ENCODE measurements at places on chromosomes 16 and 17. TPM values are rescaled to one million over a fixed set of nuclear protein-coding genes. Genes with fewer than 3 reads are reported as not detected.
A peak's percentile ranks its signal among the peaks of the same experiment; 100 is the strongest.

DNA sequence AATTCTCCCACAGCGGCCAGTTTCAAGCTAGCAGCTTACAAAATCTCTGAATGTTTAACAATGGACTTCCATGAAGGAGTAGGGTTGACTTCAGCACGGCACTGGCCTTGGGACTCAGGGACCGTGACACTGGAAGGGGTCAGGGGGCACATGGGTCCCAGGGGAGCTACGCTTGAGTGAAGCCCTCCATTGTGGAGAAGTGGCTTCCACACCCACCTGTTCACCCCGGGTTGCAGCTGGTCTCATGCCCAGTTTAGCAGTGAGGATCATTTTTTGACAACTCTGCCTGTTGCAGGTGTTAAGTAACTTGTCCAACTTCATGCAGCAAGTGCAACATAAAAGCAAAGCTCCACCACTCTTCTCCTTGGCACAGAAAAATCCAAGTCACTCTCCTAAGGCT lies 510.2 kb downstream of the CDH13 start:
- DNase-seq: no peak

DNA sequence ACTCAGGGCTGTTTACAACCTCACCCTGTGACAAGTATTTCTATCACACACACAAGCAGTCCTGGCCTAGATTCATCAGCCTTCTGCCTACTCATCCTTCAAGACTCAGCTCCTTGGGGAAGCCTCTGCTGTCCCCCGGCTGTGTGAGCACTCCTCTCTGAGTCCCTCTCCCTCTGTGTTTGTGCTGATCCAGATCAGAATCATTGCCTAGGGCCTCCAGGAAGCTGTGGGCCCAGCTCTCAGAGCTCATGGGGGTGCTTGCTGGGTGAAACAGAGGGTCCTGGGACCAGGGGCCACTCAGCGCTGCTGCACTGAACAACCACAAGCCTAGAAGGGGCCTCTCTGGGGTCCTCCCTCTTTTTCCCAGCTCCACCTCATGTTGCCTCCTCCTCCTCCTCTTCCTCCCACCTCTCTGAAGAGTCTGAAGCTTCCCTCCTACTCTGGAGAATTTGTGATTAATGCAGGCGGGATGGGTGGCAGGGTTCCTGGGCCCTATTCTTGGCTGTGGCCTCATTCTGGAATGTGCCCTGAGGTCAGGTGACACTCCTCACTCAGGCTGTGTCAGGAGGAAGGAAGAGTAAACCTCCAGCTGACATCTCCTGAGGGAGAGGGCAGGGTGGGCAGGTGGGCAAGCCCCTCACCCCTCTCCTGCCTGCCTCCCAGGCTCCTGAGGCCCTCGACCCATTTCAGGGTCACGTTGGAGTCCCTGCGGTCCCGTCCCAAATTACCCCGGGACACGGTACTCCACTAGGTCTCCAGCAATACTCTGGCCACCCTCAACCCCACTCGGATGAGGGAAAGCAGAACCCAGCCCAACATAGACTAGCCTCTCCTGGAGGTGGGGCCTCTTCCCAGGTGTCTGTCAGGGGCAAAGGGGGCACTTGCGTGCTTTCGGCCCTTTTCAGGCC lies 10.1 kb downstream of the WFIKKN2 start:
- DNase-seq: peak; percentile 36

DNA sequence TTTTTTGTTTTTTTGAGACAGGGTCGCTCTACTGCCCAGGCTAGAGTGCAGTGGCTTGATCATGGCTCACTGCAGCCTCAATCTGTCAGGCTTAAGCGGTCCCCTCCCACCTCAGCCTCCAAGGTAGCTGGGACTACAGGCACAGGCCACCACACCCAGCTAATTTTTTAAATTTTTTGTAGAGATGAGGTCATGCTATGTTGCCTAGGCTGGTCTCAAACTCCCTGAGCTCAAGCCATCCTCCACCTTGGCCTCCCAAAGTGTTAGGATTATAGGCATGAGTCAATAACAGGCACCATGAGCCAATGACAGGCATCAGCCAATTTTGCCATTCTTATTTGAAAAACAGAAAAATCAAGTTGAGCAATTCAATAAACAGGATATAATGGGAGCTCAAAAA lies 125.0 kb downstream of the SPAG9 start:
- DNase-seq: no peak

DNA sequence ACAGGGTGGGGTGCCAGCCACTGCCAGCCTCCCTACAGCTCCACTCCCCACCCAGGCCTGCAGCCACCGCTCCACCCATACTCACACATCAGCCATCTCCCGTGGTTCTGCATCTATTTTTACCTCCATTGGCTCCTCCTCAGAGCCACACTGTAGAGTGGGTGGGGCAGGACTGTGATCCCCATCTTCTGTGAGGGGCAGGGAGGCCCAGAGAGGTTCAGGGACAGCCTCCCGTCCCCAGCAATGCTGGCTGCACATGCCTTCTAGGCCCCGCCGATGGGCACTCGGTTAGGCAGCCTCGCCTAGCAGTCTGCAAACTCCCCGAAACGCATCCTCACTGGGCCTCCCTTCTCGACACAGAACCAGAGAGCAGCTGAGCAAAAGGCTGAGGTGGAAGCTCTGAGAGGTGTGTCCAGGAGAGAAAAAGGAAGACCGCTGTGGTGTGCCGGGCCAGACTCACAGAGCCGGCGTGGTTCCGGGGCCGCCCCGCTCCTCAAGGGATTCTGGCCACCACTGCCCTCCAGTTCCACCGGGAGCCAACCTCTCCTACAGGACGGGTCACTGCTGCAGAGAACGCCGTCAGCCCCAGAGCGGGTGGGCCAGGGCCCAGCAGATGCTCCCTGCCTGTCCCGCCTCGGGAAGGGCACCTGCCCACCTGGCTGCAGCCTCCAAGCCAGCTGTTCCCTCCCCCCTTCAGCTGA lies 71.9 kb downstream of the ABR start:
- DNase-seq: no peak

GRCh38 chr17:3944485-3945388 lies 19.5 kb downstream of the ATP2A3 start:
- peak; percentile 91 for DNase-seq

KRT25 gene
- not detected for total RNA-seq

GRCh38 chr17:81422776-81423697 lies 27.8 kb downstream of the BAHCC1 start:
- DNase-seq: peak; percentile 69

GRCh38 chr16:2174396-2175131 lies 19.0 kb downstream of the TRAF7 start:
- DNase-seq: no peak

DNA sequence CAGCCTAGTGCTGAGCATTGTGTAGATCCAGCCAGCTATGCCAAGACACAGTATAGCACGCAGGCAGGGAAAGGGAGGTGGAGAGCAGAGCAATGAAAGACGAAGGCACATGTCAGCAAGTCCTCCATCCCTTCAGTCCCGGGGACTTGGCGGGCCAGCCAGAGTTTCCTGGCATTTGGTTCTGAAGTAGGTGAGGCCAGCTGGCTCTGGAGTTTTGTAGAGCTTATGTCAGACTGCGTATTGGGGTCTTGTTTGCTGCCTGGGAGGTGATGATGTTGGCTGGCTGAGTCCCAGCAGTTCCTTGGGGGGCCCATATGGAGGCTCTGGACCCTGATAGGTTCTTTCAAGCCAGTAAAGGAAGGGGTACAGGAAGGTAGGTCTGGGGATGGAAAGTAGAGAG lies 55.7 kb upstream of the AKTIP start:
- DNase-seq: no peak

KRTAP2-2 gene
- total RNA-seq: not detected

KRT16 gene
- total RNA-seq: not detected

NEUROD2 gene
- not detected for total RNA-seq

DNA sequence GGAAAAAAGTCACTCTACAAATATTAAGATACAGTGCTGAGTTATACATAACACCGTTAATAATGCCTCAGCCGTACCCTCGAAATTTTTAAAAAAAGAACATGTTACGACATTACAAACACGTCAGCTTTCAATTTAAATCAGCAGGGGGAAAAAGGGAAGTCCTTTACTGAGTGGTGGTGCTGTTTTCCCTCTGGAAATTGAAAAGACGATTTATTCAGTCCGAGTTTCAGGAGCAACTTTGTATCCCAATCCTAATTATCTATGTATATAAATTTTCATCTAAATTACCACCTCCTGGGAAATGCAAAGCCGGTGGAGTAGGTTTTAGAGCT lies 1.3 kb downstream of the NETO2 start:
- DNase-seq: no peak

DNA sequence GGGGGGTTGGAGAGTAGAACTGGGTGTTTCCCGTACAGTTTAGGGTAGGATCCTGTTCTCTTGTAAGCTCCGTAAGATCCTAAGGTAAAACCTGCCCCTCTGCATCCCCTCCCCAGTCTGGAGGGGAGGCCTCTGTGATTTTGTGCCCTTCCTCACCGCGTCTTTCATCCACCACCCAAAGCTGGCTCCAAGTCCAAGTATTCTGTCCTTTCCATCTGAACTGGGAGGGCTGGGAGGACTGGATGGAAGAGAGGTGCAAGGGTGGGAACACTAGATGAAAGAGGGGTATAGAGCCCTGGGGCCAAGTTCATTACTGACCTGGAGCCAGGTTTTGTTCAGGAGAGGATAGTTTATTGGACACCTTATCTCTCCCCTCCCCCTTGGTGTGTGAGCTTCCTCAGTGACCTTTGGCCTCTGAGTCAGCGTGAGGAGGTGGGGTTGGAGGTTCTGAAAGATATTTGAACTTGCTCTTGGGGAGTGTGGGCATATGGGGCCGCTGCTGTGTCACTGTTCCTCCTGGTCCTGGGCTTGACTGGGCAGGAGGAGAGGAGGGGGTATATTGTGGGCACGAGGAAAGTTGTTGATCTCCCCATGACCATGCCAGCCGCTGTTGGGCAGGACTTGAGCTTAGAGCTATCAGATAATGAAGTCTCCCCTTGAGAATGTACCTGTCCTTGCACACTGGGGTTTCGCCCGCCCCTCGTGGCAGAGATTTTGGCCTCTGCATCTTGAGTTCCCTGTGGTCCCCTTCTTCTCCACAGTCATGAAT lies 1.6 kb downstream of the LASP1 start:
- DNase-seq: peak; percentile 75

GRCh38 chr16:4537376-4538343 lies 913 bp downstream of the CDIP1 start:
- DNase-seq: peak; percentile 61

DNA sequence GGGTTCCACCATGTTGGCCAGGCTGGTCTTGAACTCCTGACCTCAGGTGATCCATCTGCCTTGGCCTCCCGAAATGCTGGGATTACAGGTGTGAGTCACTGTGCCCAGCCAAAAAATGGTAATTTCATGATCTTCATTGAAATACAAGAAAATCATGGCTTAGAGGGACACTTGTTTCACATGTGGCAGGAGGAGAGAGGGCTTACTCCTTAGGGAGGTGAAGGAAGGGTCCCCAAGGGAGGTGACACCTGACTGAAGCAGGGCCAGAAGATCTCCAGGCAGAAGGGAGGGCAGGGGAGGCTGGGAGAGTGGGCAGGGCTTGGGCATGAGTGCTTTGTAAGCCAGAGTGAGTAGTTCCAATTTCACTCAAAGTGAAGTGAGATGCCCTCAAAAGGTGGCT lies 20.0 kb upstream of the ITGAX start:
- DNase-seq: no peak

KRTAP4-4 gene
- not detected for total RNA-seq

HAP1 gene
- 2.5 TPM for total RNA-seq

GRCh38 chr16:69319381-69319780 lies 8.2 kb downstream of the VPS4A start:
- DNase-seq: no peak

DNA sequence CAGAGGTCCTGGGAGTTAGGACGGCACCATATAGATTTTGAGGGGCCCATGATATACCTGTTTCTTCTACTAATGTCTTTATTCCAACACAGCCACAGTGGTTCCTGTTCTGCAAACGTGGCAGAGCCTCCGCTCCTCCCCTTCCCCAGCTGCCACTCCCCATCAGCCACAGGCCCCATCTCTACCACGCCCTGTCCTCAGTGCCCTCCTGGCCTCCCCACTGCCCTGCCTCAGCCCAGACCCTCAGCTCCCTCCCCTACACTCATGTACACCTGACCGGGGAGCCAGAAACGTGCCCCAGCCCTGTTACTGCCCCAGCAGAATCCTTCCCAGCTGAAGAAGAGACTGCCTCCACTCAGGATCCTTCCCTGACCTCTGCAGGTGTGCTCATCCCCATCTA lies 11.9 kb upstream of the RBFOX3 start:
- DNase-seq: peak; percentile 23

FZD2 gene
- total RNA-seq: 17.4 TPM

GRCh38 chr17:36148559-36149295 lies 27.7 kb downstream of the TBC1D3B start:
- DNase-seq: peak; percentile 89

GRCh38 chr16:52283584-52284375 lies 263.2 kb downstream of the TOX3 start:
- no peak for DNase-seq

CRYBA1 gene
- not detected for total RNA-seq

AGRP gene
- total RNA-seq: not detected

DNA sequence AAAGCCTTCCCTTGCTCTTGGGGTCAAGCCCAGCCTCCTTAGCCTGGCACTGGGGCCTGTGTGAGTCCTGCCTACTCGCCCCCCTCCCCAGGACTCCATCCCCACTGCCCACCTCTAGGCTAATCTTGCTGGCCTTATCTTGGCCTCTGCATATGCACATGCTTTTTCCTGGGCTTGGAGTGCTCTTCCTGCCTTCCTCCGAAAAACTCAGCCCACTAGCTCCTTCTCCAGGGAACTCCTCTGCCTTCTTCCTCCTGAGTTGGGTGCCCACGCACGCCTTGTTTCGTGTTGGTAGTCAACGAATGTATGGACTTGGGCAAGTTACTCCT lies 16.5 kb downstream of the TBX2 start:
- DNase-seq: peak; percentile 36

KCNG4 gene
- not detected for total RNA-seq

- no peak for DNase-seq
Observed at GRCh38 chr16:77111056-77111565, 79.9 kb upstream of the MON1B start.

- no peak for DNase-seq
Observed at GRCh38 chr17:5225668-5226457, 8.8 kb downstream of the SCIMP start.

DNA sequence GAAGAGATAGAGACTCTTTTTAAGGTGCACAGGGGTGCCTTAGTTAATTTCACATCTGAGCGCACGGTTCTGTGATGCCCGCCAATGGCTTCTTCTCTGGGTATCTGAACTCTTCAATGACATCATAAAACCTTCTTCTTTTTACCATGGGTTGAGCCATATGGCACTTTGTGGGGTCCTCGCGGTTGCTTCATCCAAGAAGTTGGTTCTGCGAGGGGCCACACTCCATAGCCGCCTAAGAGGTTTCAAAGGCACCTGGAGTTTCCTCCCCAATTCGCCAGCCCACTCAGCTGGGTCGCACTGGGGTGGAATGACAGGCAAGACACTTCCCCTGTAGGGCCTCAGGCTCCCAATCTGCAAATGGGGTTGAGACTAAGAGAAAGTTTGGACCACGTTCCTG lies 10.4 kb upstream of the MT4 start:
- no peak for DNase-seq

- no peak for DNase-seq
Observed at GRCh38 chr16:82924075-82924854, 297.5 kb downstream of the CDH13 start.

DNA sequence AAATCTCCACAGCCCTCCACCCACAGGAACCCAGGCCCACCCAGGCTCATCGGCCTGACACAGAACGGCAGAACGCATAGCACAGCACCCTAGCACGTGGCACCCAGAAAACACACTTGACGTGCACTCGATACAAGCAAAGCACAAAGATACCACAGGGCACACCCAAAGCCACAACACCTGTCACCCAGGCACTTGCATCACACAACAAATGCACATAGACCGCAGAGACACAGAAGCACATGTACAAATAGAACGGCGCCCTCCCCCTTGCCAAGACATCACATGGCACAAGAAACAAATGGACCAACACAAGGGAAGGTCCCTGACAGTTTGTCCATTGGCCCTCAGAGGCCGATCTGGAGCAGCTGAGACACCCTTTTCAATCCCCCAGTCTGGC lies 147.7 kb upstream of the WSCD1 start:
- no peak for DNase-seq

MYOCD gene
- 0.17 TPM for total RNA-seq
